Natural killer cell (primary cell): ENCODE measurements at places on chromosomes 16 and 17. TPM values are rescaled to one million over a fixed set of nuclear protein-coding genes. Genes with fewer than 3 reads are reported as not detected.

Gene SCRN2
- total RNA-seq: 33.7 TPM

Gene KRT15
- total RNA-seq: not detected

DNA sequence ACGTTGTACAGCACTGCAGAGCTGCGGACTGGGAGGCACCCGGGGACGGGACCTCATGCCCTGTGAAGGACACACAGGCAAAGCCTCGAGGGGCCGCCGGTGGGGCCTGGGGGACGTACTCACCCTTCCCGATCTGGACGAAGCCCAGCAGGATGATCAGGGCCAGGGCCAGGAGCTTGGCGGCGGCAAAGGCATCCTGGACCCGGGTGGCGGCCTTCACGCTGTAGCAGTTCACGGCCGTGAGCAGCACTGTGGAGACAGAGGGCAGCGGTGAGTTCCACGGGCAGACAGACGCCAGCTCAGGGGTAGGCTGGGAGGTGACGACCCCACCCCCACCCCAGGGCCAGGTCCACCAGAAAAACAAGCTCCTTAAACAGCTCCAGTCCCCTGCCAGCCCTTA is 17.7 kb downstream of the SLC7A5 start:
- no peak overlapping the region for H3K4me3 ChIP-seq
- H3K27me3 ChIP-seq: no peaks in the 10 kb centered on the region
- no peaks in the 10 kb centered on the region for H3K36me3 ChIP-seq
- no peak overlapping the region for H3K27ac ChIP-seq
- no peak for DNase-seq

GRCh38 chr16:2828521-2828840 is 1.6 kb upstream of the ZG16B start:
- no peaks in the 10 kb centered on the region for H3K36me3 ChIP-seq
- no peak for DNase-seq
- no peak overlapping the region for H3K4me3 ChIP-seq

Gene MYH8
- not detected for total RNA-seq

- H3K4me3 ChIP-seq: no peak overlapping the region
- H3K4me1 ChIP-seq: peaks cover 2% of the 10 kb centered on the region
- DNase-seq: peak; percentile 29
- no peaks in the 10 kb centered on the region for H3K36me3 ChIP-seq
- H3K27me3 ChIP-seq: no peaks in the 10 kb centered on the region
- H3K27ac ChIP-seq: no peak overlapping the region
Observed at GRCh38 chr17:79852748-79853147, 13.5 kb upstream of the CBX4 start.

GRCh38 chr17:79565606-79566250 is 45.1 kb downstream of the RBFOX3 start:
- no peak overlapping the region for H3K27ac ChIP-seq
- no peak overlapping the region for H3K4me3 ChIP-seq
- no peak for DNase-seq

DNA sequence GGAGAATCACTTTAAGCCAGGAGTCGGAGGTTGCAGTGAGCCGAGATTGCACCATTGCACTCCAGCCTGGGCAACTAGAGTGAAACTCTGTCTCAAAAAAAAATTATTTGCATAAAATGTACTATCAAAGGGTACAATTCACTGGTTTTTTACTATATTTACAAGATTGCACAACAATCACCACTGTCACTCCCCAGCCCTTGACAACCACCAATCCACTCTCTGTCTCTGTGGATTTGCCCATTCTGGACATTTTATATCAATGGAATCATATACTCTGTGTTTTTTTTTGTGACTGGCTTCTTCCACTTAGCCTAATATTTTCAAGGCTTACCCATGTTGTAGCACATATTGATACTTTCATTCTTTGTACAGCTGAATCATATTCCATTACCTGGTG is 18.8 kb downstream of the TBX2 start:
- H3K4me3 ChIP-seq: no peak overlapping the region
- no peak overlapping the region for H3K27ac ChIP-seq
- H3K4me1 ChIP-seq: peaks cover 8% of the 10 kb centered on the region
- H3K36me3 ChIP-seq: no peaks in the 10 kb centered on the region
- H3K27me3 ChIP-seq: peaks cover 4% of the 10 kb centered on the region

Gene CD300LG
- total RNA-seq: not detected

DNA sequence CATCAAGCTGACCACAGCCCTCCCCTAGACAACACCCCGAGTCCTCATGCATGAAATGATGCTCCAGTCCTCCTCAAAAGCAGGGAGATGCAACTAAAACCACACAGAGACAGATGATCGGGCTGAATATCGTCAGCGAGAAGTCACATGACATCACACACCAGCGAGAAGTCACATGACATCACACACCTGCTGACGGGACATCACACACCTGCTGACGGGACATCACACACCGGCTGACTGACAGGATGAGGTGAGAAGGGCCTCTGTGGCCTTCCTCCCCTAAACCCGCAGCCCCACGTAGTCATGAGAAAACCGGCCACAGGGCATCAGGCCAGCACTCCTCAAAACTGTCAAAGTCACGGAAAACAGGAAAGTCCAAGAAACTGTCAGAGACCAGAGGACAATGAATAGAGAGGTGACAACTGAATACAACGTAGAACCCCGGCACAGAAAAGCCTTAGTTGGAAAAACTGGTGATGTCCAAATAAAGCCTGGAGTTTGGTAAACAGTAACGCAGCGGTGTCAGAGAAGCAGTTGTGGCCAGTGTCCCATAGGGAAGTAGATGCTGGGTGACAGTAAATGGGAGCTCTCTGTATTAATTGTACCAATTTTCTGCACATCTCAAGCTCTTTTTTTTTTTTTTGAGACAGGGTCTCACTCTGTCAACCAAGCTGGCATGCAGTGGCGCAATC is 14.3 kb downstream of the LITAF start:
- peaks cover 99% of the 10 kb centered on the region for H3K4me1 ChIP-seq
- H3K27ac ChIP-seq: peak overlapping the region; percentile 42
- no peak overlapping the region for H3K4me3 ChIP-seq
- peaks cover 9% of the 10 kb centered on the region for H3K36me3 ChIP-seq
- no peaks in the 10 kb centered on the region for H3K27me3 ChIP-seq
